CD4-positive, alpha-beta T cell treated with Interleukin-4 for 1 hour (primary cell): ENCODE measurements at places on chromosomes 16 and 17.

DNA sequence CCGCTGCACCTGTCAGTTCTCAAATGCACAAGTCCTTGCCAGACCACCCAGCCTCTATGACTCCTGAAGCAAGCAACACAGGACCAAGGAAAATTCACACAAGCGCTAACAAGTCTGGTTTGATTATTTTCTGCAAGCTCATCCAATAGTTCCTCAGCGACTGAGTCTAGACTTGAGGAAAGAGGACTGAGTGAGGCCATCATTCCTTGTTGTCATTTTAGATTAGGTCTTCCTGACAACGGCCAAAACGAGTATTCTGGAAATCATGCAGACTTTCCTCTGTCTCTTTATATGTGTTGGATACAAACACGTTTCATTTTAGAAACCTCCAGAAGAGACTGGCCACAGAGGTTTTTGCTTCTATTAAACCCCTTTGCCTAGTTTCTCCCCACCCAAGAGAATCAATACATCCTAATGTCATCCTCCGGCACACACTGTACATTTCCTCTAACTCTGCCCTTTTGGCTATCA, 561 bp downstream of the CCDC47 start:
- no peak for DNase-seq

DNA sequence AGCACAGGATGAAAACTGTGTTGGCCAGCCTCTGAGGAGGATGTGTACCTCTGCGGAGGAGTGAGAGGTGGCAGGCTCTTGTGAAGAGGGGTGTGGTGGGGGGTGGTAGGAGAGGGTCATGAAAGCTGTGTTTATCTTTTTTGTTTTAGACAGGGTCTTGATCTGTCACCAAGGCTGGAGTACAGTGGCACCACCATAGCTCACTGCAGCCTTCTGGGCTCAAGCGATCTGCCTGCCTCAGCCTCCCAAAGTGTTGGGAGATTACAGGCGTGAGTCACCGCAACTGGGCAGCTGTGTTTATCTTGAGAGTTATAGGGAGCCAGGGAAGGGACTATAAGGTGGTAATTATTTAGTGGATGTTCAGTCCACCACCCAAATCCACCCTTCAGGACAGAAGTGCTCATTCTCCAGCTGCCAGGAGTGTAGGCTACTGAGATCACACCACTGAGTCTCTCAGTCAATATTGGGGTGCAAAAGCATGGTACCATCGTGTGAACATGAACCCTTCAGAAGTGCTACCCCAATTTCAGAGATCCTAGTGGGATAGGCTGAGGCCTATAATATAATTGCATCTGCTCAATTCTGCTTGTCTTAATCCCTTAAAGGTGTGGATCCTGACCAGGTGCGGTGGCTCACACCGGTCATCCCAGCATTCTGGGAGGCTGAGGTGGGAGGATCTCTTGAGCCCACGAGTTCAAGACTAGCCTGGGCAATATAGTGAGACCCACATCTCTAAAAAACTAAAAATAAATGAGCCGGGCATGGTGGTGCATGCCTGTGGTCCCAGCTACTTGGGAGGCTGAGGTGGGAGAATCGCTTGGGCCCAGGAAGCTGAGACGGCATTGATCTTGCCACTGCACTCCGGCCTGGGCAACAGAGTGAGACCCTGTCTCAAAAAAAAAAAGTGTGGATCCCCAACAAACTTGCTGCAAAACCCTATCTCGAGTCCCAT, 788 bp upstream of the EXOC3L1 start:
- DNase-seq: no peak

GRCh38 chr17:61695779-61696337, 104.8 kb upstream of the NACA2 start:
- no peak for DNase-seq

DNA sequence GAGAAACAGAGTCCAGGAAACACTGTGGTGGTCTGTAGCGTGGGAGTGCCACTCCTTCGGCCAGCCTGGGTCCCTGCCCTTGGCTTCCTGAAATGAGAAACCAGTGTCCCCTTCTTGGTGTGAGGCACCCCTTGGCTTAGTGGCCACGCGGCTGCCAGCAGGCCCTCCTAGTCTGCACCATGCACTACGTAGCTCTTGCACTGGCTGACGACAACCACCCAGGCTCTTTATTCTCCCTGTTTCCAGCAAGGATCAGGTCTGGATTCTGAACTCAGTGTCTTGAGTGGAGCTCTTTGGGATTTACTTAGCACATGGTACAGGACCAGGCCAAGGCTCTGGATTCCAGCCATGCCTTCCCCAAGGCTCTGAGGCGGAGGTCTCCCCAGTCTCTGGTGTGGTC, 1.1 kb upstream of the SPEM3 start:
- no peak for DNase-seq
